Liver (tissue), 10 donors: ENCODE measurements at places on chromosomes 16 and 17. TPM values are rescaled to one million over a fixed set of nuclear protein-coding genes. Genes with fewer than 3 reads are reported as not detected.

- peak; percentile 43 for DNase-seq
Observed at GRCh38 chr17:13030459-13031300, 12.9 kb upstream of the ELAC2 start.

GRCh38 chr16:23296994-23297393 lies 5.1 kb upstream of the SCNN1B start:
- no peak for DNase-seq

DNA sequence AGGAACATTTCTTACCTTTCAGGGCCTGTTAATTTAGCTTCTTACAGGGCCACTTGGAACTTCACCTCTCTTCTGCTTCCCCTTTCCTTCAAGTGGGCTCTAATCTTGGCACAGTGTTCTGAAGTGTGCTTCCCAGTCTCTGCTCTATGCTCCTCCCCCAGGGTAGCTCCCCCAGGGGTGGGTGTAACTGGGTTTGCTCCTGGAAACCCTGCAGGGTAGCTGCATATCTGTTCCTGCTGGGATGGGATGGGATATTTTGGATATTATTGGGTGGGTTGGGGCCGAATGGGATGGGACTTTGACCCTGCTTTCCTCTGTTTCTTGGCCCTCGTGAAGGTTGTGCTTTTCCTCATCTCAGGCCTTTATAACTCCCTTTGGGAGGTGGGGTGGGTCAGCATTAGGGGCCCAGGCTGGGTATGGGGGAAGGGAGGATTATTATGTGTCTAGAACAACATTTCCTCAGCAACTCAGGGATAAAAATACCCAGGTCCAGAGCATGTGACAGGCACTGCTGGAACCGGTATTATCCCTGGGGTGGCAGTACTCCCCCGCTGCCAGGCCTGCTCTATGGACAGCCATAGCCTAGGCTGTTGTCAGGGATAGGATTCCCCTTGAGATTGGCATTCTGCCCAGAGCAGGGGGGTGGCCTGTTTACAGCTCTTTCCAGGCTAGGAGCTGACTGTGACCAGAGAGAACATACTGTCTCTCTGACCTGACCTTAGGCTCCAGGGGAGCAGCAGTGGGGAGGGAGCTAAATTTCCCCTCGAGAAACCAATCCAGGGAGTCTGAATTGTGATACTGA lies 5.0 kb downstream of the NFE2L1 start:
- peak; percentile 77 for DNase-seq

Gene GAS2L2
- not detected for total RNA-seq

Gene ADGRG1
- total RNA-seq = 3.3 TPM

Gene BICDL2
- 0.59 TPM for total RNA-seq

GRCh38 chr17:5753421-5753820 lies 169.1 kb upstream of the NLRP1 start:
- no peak for DNase-seq

DNA sequence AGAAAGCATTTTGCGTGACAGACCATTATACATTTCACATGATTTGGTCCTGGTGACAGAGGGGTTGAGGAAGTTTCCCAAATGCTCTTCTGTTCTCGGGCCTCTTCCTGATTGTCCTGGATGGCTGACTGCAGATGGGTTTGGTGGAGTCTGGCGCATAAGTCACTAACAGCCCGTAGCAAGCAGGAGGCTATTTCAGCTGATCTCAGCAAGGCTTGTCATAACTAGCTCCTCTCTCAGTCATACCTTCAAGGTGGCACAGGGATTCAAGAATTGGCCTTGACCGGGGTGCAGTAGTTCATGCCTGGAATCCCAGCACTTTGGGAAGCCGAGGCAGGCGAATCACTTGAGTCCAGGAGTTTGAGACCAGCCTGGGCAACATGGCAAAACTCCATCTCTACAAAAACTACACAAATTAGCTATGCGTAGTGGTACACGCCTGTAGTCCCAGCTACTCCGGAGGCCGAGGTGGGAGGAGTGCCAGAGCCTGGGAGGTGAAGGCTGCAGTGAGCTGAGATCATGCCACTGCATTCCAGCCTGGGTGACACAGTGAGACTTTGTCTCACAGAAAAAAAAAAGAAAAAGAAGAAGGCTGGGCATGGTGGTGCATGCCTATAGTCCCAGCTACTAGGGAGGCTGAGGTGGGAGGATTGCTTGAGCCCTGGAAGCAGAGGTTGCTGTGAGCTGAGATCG lies 68.9 kb upstream of the HAS3 start:
- no peak for DNase-seq

Gene HIC1
- total RNA-seq = 4.8 TPM

Gene TBC1D3H
- total RNA-seq = not detected

DNA sequence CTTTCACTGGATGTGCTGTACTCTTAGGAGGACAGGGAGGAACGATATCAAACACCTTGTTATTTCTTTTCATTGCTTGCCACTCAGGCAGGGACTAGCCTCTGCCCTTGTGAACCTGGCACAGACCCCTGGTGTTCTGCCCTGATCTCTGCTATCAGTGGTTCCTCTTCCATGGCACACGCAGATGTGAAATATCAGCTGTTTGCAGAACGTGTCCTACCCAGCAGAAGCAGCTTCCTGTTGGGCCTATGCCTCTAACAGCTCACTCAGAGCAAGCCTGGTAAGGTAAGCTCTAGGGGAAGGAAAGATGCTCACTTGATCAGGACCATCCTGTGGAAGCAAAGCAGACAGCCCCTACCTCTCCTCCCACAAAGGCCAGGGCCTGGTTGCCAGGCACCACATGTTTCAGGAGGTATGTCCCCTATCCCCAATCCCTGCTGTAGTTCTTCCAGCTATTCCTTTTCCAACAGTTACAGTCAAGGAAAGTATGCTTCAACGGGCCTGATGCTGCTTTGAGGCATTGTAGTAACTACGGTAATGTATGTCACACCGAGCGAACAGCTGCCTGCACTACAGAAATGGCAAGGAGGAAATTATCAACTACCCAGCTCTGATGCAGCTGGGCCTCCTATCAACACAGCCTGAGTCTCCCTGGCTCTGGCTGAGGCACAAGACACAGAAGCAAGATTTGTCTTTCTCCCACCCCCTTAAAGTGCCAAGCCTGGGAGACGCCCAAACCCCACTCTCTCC lies 41.3 kb upstream of the GFOD2 start:
- DNase-seq = no peak

DNA sequence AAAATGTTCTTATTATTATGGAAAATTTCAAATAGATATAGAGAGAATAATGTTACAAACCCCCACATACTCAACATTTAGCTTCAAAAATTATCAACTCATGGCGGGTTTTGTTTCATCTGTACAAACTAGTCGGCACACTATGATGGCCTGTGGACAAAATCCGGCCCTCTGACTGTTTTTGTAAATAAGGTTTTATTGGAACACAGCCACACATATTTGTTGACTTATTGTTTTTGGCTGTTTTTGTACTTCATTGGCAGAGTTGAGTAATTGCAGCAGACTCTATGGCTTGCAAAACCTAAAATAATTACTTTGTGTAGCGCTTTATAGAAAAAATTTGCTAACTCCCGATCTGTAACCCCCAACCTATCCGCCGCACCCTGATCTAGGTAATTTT lies 41.4 kb upstream of the CLEC18A start:
- no peak for DNase-seq

Gene TP53TG3
- not detected for total RNA-seq

Gene GPR139
- total RNA-seq = not detected

Gene CUEDC1
- total RNA-seq = 3.2 TPM

- DNase-seq = no peak
Observed at GRCh38 chr16:71769222-71769621, 39.4 kb downstream of the AP1G1 start.

Gene KRT28
- total RNA-seq = not detected

- DNase-seq = no peak
Observed at GRCh38 chr17:31494259-31495021, 103.0 kb downstream of the RAB11FIP4 start.

Gene CYTH1
- 32.1 TPM for total RNA-seq

DNA sequence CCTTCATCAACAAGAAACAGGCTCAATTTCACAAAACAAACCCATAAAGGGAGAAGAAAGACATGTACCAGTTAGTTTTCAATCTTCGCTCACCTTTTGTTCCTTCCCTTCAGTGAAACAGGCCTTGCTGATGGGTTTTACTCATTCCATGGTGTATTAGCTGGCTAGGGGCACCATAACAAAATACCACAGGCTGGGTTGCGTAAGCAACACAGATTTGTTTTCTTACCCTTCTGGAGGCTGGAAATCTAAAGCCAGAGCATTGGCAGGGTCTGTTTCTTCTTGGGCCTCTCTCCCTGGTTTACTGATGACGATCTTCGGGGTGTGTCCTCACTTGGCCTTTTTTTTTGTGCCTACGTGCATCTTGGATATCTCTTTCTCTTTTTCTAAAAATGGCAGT lies 383.4 kb upstream of the RBFOX1 start:
- DNase-seq = no peak

DNA sequence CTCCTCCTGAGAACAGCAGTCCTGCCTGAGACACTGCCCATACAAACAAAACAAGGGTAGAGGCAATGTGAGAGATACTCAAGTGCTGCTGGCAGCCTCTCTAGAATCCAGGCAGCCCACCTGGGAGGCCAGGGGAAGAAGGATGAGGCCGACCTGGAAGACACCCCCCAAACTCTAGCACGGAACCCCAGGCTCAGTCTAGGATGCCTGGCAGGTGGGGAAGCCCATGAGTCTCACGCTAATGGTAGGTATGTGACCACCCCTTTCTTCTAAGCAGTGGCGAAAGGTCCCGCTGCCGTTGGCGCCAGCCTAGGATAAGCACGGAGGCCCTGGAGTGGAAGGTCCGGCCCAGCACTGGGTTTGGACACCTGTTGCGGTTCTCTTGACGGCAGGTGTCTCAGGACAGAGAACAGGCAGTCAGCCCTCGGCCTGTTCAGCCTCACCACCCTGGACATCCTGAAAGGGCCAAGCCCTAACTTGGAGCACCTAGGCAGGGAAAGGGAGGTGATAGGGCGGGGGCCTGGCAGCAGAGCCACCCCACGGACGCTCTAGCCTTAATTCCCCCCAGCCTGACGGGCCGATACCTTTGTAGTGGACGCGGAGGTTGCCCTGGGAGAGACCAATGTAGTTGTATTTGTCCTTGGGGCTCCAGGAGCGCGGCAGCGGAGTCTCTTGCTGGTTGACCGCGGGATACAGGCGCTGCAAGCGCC lies 487 bp downstream of the RANBP10 start:
- peak; percentile 43 for DNase-seq

Gene ARHGAP44
- 1.3 TPM for total RNA-seq

Gene NEUROD2
- total RNA-seq = not detected

DNA sequence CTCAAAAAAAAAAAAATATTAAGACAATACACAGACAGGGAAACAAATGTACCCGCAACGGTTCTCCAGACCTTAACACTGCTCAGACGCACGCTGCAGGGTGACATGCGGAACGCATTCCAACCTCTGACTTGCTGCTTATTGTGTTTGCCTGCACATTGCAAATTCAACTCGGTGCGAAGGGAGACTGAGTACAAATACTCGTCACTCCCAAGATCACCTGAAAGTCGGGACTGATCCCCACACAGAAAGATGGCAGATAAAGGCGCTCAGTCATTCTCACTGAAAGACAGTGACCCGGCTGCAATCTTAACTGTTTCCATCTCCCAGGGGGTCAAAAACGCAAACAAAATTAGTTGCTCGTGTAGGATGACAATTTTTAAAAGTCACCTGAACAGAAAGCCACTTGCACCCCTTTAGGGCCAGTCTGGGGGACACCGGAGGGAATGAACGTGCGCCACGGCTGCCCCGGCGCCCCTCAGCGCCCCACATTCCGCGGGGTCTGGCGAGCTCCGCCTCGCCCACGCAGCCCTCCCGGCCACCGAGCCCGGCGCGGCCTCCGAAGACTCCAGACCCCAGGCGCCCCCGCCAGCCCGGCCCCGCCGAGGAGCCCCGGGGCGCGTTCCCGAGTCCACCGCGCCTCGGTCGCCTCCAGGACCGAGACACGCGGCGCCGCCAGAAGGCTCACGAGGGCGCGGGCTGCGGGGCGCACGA lies 589 bp downstream of the CLCN7 start:
- no peak for DNase-seq

DNA sequence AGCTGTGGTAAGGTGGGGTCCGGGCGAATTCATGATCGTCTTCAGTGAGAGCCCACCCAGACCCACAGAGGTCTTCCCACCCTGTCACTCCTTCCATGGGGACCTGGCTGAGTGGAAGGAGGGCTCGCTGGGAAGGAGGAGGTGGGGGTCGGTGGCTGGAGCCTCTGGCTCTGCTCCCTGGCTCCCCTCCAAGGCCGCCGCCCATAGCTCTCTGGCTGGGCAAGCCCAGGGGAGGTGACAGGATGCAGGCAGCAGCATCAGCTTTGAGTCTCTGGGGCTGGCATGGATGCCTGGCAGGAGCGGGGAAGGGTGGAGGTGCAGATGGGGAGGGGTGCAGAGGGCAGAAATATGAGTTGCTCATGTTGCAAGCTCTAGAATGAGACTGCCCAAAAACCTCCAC lies 147.0 kb downstream of the ENGASE start:
- DNase-seq = no peak

DNA sequence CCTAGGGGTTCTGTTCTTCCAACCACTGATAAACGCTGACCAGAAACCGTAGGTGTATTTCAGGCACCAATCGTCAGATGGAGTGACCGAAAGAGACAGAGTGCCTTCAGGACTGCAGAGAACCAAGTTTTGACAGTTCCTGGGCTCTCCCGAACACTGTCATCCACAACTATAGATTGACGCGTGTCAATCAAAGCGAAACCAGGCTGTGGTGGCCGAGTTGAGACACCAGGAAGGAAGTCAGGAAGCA lies 11.9 kb upstream of the AURKB start:
- DNase-seq = no peak

DNA sequence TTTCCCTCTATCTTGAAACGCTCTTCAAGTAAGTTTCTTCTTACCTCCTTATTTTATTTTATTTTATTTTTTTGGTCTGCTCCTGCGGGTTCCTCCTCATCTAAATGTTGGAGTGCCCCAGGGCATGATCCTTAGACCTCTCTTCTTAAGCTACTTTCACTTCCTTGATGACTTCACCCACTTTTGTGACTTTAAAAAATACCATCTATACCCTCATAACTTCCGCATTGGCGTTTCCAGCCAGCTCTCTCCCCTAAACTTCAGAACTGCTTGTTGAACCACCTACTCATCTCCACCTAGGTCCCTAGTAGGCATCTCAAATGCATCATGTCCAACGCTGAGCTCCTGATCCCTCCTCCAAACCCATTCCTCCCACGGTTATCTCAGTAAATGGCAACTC lies 51.4 kb upstream of the NFAT5 start:
- DNase-seq = no peak

DNA sequence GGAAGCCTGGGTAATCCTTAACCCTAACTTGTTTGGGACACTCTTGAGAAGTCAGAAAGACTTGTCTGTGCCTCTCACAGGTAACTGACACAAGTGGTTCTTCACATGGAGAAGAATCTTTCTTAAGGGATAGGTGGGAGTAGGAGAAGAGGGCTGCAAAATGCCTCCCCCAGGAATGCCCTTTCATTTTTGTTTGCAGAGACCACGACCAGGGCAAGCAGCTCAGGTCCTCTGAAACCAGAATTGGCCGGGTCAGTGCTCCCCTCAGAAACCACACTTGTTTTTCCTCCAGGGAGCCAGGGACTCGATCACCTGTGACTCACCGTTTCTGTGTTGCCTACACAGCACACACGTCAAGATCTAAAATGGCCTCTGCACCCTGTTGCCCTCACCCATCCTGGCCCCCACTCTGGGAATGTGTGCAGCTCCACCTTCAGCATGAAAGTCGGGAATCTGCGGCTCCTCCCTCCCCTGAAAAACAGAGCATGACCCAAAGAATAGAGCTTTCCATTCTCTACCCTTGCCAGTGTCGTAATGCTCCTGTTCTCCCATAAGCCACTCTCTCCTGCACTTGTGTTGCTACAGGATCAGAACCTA lies 36.1 kb downstream of the HNF1B start:
- DNase-seq = peak; percentile 46
